Stimulated activated CD8-positive, alpha-beta memory T cell treated with anti-CD3 and anti-CD28 coated beads, Interleukin-2, amount 100 ng/mL, for 1 hour (primary cell): ENCODE measurements at places on chromosomes 2 and 18.

DNA sequence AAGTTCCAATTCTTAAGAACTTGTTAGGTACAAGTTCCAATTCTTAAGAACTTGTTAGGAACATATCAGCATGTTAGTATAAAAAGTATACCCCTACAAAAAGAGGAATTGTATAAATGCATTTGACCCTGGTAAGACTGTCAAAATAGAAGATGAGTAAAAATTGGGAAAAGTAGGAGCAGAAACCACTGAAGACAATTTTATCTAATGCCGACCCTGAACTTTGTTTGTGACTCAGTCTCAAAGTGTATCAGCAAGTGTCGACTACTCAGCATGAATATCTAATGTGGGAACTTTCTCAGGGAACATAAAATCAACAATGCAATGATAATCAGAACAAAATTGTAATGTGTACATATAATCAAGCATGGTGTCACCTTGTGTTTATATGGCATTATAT lies 583 bp upstream of the CD226 start:
- no peak for DNase-seq

DNA sequence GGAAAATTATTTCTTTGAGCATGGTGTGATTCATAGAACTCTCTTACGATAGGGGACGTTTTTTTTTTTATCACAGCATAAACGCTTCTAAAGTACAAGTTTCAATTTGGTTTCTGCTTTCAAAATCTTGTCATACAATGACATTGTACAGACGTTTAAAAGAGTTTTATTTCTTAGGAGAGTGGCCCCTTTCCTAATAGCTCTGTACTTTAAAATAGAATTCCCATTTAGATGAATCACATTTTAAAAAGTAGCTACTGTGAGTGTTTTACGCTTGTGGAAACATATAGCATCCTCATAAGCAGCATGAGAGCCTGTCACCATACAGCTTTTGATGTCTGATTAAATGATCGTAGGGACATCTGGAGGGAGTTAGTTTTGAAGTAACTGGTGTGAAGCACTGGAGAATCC lies 510.9 kb downstream of the PARD3B start:
- DNase-seq, result no peak

GRCh38 chr2:106638580-106638979 lies 151.4 kb downstream of the CD8B2 start:
- no peak for DNase-seq

- no peak for DNase-seq
These were observed 523.1 kb downstream of the PLCL1 start for GRCh38 chr2:198327526-198327925.

- DNase-seq, result no peak
These were observed 23.5 kb downstream of the LRRTM1 start for GRCh38 chr2:80281049-80281448.

GRCh38 chr2:64865831-64866345 lies 123.3 kb upstream of the SLC1A4 start:
- DNase-seq, result no peak

DNA sequence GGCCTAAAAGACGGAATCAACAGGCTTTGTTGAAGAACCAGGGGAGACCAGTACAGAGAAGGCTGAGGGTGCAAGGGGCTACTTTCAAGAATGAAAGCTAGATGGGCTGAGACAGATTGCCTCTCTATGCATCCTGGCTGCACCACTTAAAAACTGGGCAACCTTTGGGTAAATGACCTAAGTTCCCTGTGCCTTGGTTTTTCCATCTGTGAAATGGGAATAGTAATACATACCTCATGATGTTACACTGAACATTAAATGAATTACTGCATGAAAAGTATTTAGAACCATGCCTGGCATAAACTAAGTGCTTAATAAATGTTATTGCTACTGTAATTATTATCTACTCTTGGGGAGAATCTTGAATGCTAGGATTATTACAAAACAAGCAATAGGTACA lies 106.5 kb downstream of the PRKCE start:
- no peak for DNase-seq

DNA sequence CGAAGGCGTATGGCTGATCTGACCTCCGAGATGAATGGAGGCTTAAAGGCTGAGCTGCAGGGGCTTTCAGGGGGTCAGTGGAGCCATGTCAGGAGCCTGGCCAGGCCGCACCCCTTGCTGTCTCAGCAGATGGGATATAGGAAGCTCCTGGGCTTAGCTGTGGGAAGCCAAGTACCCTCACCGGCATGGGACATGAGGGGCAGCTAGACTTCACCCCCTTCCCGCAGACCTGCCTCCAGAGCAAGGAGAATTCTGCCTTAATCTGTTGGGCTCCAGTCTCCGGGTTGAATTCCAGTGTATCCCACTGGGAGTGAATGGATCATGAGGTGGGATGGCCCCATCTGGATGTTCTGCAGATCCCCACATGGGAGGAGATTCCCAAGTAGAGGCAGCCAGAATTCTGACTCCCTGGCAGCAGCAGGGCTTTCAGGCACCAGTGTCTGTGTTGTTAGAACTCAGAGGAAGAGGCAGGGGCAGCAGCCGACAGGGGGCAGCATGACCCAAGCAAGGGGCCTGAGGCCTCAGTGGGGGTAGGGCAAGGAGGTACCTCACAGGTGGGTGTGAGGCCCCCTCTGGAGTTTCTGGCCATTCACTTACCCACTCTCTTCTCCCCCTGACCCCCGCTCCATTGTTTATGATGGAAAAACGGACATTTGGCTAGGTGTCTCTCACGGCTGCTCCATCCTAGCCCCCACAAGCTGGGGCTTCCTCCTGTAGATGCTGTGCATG lies 19.1 kb downstream of the CAPG start:
- DNase-seq, result peak; percentile 33

DNA sequence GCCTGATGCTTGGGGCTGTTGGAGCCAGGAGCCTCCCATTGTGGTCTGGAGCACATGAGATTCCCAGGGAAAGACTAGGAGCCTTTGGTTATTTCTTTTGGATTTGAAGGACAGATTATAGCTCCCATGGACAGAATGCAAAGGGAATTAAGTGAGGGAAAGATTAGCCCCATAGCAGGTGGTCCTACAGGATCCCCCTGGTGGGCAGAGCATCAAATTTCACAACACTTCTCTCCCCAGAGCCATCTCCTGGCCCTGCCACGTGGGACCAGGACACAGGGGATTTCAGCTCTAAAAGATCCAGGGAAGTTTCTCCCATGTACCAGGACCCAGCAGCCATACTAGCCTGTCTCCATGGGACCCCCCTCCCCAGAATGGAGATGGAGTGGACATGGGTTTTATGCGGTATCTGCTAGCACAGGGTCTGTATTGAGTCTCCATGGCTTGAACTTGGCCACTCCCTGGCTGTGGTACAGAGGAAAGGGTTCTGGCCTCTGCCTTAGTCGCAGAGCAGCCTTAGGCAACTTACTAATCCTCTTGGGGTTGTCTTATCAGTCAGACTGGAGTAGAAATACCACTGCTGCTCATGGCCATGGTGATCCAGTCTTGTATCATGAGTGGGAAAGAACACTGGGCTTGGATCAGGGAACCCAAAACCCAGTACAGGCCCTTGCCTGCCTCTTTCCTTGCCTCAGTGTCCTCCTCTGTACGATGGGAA lies 6.8 kb upstream of the PLB1 start:
- DNase-seq, result no peak

DNA sequence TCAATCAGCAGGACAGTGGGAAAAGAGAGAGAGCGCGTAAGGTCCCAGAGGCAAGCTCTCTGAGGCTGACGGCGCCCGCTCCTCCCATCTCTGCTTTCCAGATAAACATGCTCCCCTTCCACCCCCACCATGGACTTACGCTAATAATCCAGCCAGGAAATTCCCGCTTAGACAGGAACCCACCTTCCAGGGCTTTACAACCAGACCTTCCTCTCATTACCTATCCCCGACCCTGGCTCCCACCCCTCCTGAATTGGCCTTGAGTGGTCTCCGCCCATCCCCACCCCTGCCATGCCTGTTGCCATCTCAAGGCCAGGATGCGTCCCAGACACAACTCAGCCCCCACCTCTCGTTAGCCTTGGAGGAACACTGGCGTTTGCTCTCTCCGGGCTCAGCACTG lies 131.1 kb downstream of the SMAD2 start:
- DNase-seq, result no peak

DNA sequence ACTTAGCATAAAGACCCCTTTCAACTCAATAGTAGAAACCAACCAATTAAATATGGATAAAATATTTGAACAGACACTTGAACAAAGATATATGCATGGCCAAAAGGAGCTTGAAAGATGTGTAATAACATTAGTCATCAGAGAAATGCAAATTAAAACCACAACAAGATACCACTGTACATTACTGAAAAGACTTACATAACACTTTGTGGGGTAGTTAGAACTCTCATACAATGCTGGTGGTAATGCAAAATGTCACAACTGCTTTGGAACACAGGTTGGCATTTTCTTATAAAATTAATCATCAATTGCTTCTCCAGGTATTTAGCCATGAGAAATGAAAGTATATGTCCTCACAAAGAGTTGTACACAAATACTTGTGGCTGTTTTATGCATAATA lies 60.7 kb downstream of the TTC27 start:
- no peak for DNase-seq

DNA sequence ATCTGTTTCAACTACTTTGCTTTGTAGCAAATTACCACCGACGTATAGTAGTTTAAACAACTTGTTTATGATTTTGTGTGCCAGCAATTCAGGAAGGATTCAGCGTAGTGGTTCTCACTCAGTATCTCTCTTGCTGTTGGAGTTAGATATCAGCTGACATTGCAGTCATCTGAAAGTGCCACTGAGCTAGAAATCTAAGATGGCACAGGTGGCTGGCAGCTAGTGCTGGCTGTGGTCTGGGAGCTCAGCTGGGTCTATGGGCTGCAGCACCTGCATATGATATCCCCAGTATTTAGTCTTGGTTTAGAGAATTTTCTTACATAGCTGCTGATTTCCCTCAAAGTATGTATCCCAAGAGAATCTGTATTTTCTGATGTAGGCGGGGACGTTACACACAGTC lies 235.6 kb downstream of the SCG2 start:
- DNase-seq, result no peak

GRCh38 chr2:58186501-58186900 lies 54.6 kb downstream of the FANCL start:
- no peak for DNase-seq

DNA sequence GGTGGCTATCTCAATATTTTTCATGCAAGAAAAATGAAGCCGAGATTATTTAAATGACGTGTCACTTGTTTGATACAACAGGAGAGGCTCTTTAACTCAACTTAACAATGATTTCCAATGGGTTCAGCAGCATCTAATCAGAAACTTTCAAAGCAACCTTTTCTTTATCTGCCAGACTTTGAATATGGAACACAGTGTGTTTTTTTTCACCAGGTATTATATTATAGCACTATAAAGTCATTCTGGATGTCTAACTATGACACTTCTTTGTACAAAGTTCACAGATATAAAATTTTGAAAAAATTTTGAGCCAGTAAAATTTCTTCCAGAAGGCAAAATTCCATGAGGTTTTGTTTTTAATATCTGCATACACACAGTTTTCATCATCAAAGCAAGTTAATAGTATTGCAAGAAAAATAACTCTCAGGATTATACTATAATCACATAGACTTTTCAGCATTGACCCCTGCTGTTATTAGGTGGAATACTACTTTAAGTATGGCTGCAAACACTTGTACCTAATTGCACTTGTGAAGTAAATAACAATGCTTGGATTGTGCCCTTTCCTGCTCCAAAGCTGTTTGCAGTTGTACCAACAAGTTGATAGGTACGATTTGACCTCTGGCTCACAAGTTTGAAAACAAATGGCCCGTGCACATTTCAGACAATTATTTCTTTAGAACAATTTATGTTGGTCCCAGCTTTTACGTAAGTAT lies 44.0 kb upstream of the DSG1 start:
- DNase-seq, result no peak

- no peak for DNase-seq
These were observed 211.0 kb downstream of the MCFD2 start for GRCh38 chr2:46704593-46704992.

DNA sequence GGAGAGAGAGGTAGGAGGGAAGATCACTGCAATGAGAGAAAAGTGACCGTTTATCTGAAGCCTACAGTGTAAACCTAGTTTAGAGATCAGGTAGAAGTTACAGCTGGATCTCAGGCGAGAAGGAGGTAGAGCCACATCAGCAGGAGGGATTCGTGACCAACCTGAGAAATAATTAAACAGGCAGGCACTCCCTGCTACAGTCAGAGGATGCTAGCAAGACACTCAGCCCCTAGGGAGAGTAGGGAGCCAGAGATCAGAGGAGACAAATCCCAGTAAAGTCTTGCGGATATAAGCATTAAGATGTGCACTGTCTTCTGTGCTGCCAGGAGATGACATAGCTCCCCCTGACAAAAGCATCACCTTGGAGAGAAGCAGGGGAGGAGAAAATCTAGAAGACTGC lies 629.1 kb upstream of the SLC39A10 start:
- DNase-seq, result no peak

DNA sequence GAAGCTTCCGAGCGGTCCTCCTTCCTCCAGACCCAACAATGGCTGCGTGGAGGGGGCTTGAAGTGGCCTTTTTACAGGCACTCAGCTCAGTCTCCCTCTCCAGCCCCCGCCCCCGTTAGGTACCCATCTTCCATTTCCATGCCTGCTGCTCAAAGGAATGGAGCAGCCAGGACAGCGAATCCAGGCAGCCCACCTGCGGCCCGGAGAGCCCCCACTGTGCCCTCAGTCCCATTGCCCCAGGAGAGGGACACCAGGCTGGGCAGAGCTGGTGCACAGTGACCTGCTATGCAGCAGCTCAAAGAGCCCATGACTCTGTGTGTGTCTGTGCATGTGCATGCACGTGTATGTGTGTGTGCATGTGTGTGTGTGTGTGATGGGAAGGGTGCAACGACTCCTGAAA lies 10.6 kb upstream of the POMC start:
- no peak for DNase-seq

DNA sequence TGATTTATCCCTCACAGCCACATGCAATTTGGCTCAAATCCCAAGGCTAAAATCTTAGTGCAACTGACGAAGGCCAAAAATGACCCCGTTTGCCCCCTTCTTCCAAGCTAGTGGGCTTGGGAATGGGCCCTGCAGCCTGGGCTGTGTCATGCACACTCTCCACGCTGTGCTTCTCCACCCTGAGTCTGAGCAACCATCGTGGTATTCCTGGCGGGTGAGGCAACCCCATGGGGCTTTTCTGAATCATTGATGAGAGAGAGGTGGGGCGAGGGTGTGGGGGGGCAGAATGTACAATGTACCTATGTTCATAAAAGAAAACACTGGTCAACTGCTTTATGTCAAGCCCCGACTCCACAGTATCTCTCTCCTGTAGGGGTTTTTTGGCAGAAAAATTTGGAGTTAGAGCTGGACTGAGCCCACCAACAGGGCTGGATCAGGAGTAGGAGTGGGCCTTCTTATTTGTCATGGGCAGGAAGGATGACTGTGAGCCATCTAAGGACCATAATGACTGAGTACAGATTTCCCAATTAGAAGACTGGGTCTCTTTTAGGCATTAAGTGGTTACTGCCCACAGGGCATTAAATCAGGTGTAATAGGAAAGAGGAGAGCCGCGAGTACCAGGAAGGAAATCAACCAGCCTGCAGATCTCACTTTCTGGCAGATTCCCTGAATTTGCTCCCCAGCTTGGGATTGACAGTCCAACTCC lies 8.9 kb downstream of the SULT1C2 start:
- no peak for DNase-seq

GRCh38 chr18:61606759-61607158 lies 273.5 kb downstream of the CDH20 start:
- DNase-seq, result no peak

GRCh38 chr18:8412117-8412516 lies 197.1 kb upstream of the RAB12 start:
- DNase-seq, result no peak

GRCh38 chr2:121372721-121373353 lies 87.8 kb upstream of the TFCP2L1 start:
- DNase-seq, result no peak
